ENCODE measurements at places on chromosomes 13 and 19.
A peak's percentile ranks its signal among the peaks of the same experiment; 100 is the strongest.

GRCh38 chr13:51682686-51683085, 98.4 kb downstream of the WDFY2 start:
- no peak for DNase-seq

DNA sequence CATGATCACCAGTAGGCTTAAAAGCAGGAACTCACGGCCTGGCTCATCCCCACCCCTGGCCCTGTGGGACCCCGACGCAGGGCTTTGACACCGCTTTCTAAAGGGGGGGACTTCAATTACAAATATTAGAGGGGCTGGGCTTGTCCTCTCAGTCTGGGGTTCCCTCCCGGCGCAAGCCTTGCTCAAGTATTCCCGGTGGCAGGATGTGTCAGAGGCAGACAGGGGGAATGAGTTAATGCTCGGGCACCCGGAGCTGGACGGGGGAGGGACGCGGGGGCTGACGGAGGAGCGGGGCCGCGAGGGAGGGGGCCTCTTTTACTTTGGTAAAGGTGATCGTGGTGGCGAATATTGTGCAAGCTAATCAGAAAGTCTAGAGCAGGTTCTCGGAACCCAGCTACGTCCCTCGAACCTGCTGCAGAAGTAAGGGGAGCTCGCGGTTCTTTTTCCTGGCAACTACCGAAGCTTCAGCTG, 1.1 kb downstream of the FGF14 start:
- no peak for DNase-seq

- peak; percentile 32 for DNase-seq
These were observed 213.3 kb downstream of the MZT1 start for GRCh38 chr13:72514146-72514545.

GRCh38 chr13:23427342-23427843, 6.1 kb downstream of the SACS start:
- DNase-seq: peak; percentile 88

DNA sequence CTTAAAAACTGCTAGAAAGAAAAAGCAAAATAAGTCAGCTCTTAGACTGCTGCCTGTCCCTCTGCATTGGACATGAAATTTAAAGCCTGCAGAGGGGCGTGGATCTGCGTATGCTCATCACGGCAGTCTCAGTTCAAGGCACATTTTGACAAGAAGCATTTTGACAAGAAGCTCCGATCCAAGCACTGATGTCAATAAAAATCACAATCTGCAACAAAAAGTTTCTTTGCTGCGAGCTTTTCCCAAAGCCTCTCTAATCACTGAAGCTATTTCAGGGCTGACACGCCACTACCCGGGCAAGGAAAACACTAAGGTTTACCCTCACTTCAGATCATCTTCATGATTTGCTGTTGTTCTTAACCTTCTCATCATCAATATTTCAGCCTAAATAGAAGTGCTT, 7.4 kb downstream of the DCUN1D2 start:
- no peak for DNase-seq

- no peak for DNase-seq
These were observed 11.1 kb downstream of the CYP4F3 start for GRCh38 chr19:15651791-15652190.

- no peak for DNase-seq
These were observed 22.5 kb downstream of the DHRS12 start for GRCh38 chr13:51781246-51782022.
